Amniotic stem cell (primary cell): ENCODE measurements at places on chromosomes 4 and X.

- DNase-seq = no peak
Observed at GRCh38 chr4:157221895-157222770, 1.6 kb downstream of the GRIA2 start.

DNA sequence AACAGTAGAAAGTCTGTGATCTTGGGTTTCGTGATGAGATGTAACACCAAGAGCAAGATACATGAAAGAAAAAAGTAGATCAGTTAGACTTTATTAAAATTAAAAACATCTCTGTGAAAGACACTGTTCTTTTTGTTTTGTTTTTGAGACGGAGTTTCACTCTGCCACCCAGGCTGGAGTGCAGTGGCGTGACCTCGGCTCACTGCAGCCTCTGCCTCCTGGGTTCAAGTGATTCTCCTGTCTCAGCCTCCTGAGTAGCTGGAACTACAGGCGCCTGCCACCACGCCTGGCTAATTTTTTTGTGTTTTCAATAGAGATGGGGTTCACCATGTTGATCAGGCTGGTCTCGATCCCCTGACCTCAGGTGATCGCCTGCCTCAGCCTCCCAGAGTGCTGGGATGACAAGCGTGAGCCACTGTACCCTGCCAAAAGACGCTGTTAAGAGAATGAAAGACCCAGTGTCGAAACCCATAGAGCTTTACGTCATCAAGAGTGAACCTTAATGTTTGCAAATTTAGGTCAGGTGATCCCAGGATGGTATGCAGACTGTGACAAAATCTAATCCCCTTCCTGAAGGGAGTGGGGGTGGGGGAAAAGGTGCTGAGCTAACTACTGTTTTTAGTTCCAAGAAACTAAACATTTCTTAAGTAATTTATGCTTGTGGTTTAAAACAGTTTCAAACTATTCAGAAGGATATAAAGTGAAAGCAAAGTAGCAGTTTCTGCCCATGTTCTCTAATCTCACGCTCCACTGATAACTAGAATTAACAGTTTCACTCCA is 8.0 kb downstream of the OFD1 start:
- DNase-seq = no peak

GRCh38 chr4:147409350-147409749 is 71.5 kb upstream of the EDNRA start:
- no peak for DNase-seq

GRCh38 chr4:25913056-25913850 is 767 bp upstream of the SMIM20 start:
- no peak for DNase-seq

DNA sequence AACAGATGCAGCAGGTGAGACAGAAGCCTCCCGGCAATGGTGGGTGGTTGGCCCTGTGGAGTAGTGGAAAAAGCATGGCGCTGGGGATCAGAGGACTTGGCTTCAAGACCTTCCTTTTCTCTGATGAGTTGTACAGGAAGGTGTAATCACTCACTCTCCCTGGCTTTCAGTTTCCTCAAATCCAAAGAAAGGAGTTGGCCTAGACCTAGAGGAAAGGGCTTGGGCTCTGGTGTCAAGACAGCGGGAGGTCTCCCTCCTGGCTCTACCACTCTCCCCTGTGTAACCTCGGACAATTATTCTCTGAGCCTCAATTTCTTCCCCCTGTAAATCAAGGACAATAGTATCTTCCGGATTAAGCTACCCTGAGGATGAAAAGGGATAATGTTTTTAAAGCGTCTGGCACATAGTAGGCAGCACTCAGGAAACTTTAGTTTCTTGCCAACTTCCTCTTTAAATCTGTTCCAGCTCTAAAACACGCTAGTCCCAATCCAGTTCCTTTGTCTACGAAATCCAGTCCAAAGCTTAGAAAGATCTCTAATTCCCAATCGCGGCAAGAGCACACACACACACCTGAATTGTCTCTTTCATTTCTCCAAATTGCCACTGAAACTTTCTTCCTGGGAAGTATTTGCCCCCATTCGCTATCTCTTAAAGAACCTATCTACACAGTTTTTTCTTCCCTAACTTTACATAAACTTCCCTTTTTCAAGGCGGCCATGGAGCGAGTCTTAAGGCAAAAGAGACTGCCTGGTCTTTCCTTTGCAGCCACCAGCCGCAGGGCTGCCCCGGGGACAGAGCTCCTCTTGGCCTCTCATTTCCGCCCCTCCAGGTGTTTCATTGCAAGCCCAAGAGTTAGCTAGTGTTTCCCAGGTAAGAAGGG is 29.9 kb upstream of the GPC4 start:
- DNase-seq = no peak

GRCh38 chrX:37786624-37787422 is 7.0 kb downstream of the CYBB start:
- no peak for DNase-seq
